Stimulated activated CD4-positive, alpha-beta T cell treated with anti-CD3 and anti-CD28 coated beads, Interleukin-1b, Interleukin-23, amount 100 ng/mL, for 24 hours (primary cell): ENCODE measurements at places on chromosomes 2 and 18.

GRCh38 chr18:43175257-43175656, 59.8 kb upstream of the RIT2 start:
- no peak for DNase-seq

DNA sequence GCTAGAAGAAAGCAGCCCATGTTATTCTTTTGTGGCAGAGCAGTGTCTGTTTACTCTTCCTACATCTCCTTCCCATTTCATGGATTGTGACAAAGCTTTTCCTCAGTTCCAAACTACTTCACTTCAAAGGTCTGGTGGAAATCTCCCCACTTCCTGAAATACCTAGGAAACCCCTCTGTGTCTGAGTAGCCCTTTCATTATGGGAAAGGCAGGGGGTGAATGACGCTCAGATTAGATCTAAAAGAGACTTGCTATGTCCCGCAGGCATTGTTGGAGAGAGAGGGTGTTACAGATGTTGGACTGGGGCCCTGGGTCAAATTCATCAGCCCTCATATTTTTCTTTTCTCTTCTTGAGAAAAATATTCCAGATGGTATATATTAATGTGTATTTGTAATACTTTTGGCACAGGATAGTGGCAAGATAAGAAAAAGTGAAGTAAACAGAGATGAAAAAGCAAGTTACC, 675.0 kb downstream of the IRS1 start:
- DNase-seq = no peak

- DNase-seq = peak; percentile 30
Measured at GRCh38 chr2:55519938-55520885, 694 bp downstream of the CFAP36 start.

GRCh38 chr18:4721545-4721944, 266.4 kb upstream of the DLGAP1 start:
- no peak for DNase-seq

DNA sequence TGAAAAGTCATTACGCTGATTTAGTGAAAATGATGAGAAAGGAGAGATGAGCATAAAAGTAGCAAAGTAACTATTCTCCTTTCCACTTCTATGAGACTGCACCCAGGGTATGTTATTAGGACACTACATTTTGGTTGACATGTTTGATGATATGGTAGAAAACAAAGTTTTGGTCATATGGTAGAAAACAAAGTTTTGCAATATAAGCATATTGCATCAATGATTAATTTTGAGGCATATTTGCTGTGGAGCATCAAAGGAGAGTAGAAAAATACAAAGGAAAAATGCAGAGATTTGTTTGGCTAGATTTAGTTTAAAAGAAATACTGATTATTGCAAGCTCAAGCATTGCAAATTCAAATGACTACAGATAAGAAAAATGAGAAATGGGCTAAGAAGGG, 182.1 kb downstream of the KCNH7 start:
- no peak for DNase-seq

DNA sequence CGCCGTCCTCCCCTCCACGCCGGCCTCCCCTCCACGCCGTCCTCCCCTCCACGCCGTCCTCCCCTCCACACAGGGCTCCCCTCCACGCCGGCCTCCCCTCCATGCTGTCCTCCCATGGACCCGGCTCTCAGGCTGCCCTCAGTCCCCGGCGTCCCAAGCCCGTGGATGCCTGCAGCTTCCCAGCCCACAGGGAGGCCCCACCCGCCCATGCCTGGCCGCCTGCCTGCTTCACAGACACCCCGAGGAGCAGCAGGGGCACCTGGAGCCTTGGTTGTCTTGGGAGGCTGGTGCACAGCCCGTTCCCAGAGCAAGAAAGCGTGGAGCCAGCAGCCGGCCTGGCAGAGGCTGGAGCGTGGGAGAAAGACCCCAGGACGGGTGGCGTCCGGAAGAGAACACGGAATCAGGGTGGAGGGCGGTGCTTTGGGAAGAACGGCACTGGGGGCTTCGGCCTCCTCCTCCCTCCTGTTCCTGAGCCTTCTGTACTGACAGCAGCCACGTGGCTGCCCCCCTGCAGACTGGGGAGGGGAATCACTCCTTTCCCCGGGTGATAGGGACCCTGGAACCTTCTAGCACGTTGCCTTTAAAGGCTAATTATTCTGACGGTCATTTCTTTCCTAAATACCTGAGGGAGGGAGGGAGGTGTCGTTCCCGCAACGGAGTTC, 26.2 kb upstream of the KCNG2 start:
- DNase-seq = no peak

DNA sequence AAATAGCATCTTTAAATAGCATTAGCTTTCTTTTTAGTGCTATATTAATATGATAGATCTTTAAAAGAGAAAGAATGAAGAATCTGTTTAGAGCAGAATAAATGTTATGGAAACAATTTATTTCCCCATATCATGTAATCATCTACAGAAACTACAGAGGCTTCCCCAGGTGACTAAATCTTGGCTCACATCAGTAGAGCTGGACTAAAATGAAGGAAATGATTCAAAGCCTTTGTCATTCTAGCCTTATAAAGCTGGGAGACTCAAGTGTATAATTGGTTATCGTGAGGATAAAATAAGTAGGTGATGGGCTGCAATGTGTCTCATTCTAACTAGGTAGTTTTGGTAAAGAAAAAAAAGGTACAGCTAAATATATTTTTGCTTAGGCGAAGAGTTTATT, 83.2 kb upstream of the UNC80 start:
- no peak for DNase-seq

DNA sequence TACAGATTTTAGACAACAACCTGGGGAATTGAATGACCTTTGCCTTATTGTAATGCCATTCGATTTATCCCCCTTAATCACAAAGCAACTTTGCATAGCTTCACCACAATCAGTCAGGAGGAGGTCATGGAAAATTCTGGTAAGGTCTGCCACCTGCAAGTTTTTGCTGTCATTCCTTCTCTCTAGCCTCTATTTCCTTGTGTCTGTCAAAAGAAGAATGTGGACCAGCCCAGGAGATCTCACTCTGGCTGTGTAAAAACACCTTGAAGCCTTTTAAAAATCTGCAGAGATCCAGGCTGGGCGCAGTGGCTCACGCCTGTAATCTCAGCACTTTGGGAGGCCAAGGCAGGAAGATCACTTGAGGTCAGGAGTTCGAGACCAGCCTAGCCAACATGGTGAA, 74.1 kb upstream of the BZW1 start:
- DNase-seq = no peak

DNA sequence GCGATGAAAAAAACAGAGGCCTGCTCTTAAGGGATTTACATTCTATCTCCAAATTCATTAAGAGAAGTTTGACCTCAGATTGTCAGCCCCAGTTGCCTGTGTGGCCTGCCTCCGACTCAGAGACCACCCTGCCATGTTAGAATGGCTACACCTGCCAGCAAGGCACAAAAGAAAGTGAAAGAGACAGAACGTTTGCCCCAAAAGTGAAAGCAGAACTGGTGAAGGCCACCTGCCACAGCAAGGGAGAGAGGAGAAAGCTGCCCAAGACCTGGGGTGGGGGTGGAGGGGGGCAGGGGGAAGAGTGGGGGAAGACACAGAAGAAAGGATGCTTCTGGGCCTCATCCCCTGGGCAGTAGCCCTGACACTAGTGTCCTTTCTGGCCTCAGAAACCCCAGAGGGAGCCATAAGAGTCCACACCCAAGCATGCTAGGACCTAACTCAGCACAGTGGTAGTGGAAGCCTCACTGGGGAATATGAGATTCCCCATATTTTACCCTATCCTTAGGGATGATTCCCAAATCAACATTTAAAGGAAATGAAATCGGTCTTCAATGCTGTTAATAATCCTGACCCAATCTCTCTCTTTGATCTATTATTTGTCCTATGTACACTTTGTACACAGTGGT, 389.7 kb downstream of the TXNL1 start:
- DNase-seq = no peak

GRCh38 chr2:157307021-157307420, 18.6 kb downstream of the ERMN start:
- no peak for DNase-seq

DNA sequence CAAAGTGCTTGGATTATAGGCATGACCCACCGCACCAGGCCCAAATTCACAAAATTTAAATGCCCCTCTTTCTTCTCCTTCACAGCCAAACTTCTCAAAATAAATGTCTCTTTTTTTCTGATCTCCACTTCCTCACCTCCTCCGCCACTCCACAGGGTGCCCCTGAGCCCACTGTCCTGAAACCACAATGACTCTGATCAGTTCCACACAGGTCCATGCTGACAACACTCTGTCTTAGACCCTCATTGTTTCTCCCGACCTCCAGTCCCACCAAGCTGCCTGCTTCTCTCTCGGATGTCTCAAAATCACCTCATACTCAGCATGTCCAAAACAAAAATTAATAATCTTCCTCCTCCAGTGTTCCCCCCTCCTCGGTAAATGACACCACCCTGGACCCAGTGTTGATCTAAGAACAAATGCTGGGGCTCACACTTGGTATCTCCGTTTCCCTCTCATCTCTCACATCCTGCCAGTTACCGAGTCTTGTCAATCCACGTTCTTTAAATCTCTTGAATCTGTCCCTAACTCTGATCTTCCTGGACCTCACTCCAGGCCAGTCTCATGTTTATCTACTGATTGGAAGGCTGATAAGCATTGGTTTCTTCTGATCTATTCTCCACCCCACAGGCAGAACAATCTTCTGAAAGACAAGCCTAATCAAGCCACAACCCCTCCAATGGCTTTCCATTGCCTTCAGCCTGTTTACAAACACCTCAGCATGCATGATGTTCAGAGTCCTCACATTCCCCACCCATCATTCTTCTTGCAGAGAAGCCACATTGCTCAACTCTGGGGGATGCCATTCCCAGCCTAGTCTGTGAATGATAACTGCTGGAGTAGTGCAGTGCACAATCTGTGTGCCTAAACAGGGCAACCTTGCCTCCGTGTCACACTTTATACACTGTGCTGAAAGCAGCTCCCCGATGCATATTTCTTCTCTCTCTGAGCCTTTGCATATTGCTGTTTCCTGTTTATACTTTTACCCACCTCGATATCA, 12.4 kb upstream of the ANKRD44 start:
- DNase-seq = no peak

DNA sequence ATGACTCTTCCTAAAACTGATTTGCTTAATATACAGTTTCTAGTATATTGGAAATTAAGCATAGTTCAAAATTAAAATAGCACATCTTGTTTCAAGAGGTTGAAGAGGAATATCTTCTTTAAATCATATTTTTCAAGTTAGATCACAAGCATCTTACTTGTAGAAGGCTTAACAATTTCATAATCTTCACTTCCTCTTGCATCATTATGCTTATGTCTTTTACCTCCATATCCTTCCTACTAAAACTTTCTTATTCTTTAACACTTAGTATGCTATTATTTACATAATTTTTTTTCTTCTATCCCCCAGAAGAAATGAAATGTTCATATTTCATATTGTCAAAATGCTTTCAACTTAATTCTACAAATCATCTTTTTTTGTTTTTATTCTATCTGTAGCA, 1354.9 kb upstream of the TMEFF2 start:
- DNase-seq = no peak

DNA sequence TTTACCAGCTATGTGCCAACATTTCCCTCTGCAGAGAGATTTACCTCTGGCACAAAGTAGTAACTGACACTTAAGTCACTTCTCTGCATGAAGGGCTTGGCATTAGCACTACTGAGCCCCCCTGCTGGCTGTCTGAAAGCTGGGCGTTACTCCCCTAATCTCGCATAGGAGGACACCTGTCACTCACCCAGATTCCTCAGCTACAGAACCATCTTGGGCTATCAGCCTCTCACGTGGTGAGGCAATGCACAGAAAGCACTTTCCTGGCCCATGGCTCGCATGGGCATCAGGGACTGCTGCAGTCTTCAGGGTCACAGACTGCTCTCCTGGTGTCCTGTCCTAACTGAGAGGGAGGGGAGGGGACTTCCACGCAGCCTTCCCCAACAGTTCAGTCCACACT, 12.0 kb downstream of the SERPINE2 start:
- no peak for DNase-seq

DNA sequence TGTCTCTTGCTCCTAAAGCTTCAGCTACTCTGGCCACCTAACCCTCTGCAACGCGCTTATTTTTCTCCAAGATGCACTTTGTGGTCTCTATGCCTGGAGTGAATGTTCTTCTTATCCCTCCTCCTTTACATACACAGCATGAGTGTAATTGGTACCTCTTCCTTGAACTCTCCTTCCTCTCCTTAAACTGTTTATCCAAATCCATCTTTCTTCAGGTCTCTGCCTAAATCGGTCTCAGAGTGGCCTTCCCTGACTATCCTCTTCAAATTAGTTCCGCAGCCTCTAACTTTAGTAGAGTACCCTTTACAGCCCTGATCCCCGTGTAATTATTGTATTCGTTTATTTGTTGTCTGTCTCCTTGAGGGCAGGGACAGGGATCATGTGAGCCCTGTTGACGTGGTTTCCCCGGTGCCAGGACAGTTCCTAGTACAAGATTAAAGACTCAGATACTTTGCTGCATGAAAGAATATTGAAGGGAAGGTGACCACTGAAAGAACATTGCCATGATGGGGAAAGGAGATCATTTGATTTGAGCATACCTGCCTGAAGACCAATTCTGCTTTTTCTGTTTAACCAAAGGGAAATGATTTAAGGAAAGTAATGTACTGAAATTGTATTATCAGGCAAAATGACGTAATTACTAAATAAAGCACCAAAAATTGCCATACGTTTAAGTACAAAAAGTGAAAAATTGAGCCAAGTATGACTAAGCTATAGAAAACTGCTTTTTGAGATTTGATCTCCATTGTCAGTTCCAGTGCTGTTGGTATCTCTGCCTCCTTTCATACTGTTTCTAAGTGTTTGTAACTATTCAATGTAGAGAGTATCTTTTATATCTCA, 1.2 kb downstream of the CNOT9 start:
- DNase-seq = no peak

DNA sequence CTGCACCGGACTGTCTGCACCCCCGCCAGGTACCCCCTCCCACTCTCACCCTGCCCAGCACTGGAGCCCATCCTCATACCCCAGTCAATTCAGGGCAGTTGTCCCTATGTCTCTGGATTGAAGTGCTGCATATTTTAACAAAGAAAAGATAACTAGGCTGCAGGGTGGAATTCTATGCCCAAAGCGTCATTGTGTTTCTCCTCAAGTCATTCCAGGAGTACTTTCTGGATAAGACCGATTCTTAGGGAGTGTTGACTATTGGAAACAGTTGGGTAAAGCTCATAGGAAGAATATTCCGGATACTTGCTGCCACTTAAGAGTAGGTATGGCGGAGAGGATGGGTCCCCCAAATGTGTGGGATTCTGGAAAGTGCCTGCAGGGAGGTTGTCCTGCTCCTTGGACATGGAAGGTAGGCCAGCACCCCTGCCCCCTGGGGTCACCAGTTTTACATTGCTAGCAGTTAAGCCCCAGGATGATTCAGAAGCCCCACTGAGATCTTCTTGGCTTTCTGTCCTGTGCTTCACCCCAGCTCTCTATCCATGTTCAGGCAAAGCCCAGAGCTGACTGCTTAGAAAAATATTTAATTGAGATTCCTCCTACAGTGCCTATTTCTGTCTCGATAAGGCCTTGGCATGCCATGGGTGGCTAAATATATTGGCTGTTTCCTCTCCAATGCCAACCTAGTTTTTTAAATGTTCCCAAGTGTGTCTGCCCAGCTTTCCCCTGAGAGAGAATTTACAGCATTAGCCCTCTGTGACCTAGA, 48.2 kb downstream of the RPL37A start:
- DNase-seq = no peak

- DNase-seq = no peak
Measured at GRCh38 chr2:26720322-26721114, 28.0 kb downstream of the KCNK3 start.

- no peak for DNase-seq
Measured at GRCh38 chr2:231985823-231986261, 24.3 kb downstream of the DIS3L2 start.

GRCh38 chr2:2831633-2832032, 500.6 kb upstream of the MYT1L start:
- no peak for DNase-seq
